GM23248 (cell line): ENCODE measurements at places on chromosomes 3 and 15. TPM values are rescaled to one million over a fixed set of nuclear protein-coding genes. Genes with fewer than 3 reads are reported as not detected.
A peak's percentile ranks its signal among the peaks of the same experiment; 100 is the strongest.

The THPO gene
- total RNA-seq = not detected in 2 replicates

- H3K27ac ChIP-seq = peak overlapping the region; percentile 7; the same call in 1 of the 2 replicates
- no peaks in the 10 kb centered on the region for H3K27me3 ChIP-seq
- no peak for DNase-seq
- peaks cover 36% of the 10 kb centered on the region for H3K4me1 ChIP-seq
- no peak overlapping the region for H3K4me3 ChIP-seq
Measured at GRCh38 chr3:128063865-128064264, 11.6 kb downstream of the SEC61A1 start.

The GOLGA6L4 gene
- 0.43 and 1.3 TPM in 2 replicates for total RNA-seq

The EOGT gene
- 42.4 and 47.7 TPM in 2 replicates for total RNA-seq

The SEC11A gene
- 223 and 257 TPM in 2 replicates for total RNA-seq

- peak; percentile 81 for DNase-seq
- no peak overlapping the region; the same call in 1 of the 2 replicates for H3K4me3 ChIP-seq
- no peaks in the 10 kb centered on the region for H3K36me3 ChIP-seq
- no peaks in the 10 kb centered on the region for H3K27me3 ChIP-seq
- peaks cover 36% of the 10 kb centered on the region for H3K4me1 ChIP-seq
Measured at GRCh38 chr15:39747326-39747725, 35.3 kb downstream of the FSIP1 start.

The DPPA2 gene
- not detected in 2 replicates for total RNA-seq

The SLCO3A1 gene
- 0.38 and 1.9 TPM in 2 replicates for total RNA-seq

- DNase-seq = no peak
- H3K4me3 ChIP-seq = no peak overlapping the region
- H3K27ac ChIP-seq = no peak overlapping the region
- H3K36me3 ChIP-seq = no peaks in the 10 kb centered on the region
- peaks cover 62% of the 10 kb centered on the region for H3K27me3 ChIP-seq
- no peaks in the 10 kb centered on the region for H3K4me1 ChIP-seq
Measured at GRCh38 chr3:38644016-38644661, 5.3 kb downstream of the SCN5A start.

DNA sequence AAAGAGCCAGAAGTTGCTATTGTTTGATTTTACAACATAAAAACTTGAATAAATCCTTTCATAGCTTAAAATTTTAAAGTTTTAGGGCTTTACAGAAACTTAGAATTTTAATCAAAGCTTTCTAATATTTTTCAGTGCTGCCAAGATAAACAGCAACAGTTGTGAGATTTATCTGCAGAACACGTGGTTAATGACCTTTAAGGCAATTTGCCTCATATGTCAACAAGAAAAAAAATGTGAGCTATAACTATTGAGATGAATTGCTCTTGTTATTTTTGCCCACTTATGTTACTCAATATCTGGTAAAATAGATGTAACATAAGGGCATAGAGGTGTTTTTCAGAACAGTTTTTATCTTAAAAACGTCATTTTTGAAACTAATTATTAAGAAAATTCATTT lies 96.7 kb upstream of the NECTIN3 start:
- no peak for DNase-seq
- H3K27me3 ChIP-seq = no peaks in the 10 kb centered on the region
- H3K4me3 ChIP-seq = no peak overlapping the region
- H3K36me3 ChIP-seq = no peaks in the 10 kb centered on the region
- H3K4me1 ChIP-seq = no peaks in the 10 kb centered on the region
